Muscle of arm (tissue), 14 donors: ENCODE measurements at places on chromosomes 12 and 14.

DNA sequence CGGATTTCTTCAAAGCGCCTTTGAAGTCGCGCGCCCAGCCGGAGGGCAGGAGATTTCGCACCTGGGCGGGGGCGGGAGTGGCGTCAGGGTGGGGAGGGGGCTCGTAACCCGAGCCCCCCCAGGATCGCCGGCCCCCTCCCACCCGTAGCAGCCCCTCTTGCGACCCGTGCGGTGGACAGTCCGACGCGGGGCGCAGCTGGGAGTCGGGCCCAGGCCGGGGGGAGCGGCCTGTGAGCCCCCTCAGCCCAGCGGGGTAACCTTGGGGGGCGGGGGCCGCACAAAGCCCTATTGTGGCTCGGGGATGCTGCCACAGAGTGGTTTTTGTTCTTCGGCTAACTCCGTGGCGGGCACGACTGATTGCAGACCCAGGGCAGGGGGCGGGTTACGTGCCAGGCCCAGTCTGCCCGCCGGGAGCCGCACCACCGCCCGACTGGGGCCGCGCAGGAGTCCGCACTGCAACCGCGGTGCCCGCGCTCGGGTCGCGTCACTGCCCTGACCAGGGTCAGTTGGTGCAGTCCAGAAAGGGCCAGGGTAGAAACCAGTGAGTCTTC lies 4.2 kb upstream of the AAAS start:
- DNase-seq, result no peak

DNA sequence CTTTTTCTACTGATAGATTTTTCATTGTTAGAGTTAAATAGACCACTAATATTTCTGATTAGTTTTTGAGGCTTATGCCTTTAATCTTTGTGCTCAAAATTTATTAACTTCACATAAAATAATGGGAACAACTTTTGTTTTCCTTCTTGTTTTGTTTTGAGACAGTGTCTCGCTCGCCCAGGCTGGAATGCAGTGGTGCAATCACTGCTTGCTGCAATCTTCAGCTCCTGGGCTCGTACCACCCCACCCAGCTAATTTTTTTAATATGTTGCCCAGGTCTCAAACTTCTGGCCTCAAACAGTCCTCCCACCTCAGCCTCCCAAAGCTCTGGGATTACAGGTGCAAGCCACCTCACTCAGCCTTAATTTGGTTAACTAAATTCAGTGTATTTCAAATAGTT lies 16.8 kb downstream of the SCFD1 start:
- DNase-seq, result no peak

DNA sequence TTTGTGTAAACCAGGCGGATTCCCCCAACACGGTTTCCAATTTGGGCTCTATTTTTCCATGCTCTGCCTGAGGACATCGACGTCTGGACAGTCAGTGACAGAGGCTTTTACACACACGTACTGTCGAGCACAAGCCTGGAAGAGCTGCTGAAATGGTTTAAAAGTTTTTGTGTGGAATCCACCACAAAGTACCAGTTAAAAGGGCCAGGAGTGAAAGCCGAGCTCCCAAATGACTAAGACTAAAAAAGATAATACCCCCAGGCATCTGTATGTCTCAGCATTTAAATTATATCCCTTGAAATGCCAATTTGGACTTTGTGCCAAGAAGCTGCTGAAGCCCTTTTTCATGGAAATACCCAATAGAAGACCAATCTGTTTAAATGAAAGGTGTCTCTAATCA lies 173.2 kb downstream of the EGLN3 start:
- DNase-seq, result no peak

DNA sequence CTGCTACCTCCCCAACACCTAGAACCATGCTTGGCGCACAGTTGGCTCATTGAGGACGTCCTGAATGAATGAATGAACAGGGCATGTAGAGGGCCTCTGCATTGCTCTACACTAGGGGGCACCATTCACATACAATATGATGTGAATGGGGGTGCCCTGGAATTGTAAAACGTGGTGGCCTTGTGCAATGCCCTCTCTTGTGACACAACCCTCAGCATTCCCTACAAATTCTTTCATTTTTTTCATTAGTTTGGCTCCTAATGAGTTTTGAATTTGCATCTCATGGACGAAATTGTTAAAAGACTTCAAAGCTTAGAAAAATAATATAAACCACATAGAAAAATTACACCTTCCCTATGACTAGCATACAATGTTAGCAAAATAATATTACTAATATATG lies 2.3 kb upstream of the DIO2 start:
- DNase-seq, result no peak

DNA sequence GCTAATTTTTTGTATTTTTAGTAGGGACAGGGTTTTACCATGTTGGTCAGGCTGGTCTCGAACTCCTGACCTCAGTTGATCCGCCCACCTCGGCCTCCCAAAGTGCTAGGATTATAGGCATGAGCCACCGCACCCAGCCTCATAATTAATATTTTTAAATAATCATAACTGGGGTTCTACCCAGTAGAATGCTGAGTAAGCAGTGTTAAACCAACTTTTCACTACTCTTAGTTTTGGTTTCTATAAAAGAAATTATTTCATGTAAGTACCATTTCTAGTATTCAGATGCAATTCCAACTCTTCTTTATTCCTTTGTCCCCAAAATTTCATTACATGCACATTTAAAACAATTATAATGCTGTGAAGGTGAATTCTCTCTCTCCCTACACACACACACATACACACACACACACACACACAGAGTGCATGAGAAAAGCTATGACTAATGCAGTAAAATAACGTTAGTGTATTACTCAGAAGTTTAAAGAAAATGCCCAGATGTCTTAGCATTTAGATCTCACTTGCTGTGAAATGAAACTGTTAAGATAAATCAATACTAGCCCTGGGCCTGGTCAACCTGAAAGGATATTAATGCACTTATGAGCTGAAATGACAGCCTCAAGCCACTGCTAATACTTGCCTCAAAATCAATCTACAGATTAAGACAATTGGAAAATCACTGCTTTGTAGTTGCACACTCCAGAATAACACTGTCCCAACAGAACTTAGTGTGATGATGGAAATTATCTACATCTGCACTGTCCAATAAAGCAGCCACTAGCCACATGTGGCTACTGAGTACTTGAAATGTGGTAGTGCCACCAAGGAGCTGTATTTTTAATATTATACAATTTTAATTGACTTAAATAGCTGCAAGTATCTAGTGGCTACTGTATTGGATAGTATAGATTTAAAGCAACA lies 36.0 kb downstream of the PTPN21 start:
- no peak for DNase-seq

DNA sequence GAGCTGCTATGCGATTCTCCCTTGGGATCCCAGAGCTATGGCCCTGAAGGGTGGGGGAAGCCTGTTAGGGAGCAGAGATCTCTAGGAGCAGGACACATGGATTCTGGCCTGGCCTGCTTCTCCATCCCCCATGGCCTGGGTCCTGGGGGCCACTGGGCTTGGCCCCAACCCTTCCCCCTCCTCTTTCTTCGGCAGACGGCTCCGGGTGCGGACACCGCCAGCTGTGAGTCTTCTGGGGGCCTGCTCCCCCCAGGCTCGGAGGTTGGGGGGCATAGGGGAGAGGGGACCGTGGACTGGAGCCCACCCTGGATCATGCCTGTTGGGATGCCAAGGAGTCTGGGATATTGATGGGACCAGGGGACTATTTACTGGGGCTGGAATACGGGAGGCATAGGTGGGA lies 9.0 kb downstream of the PRPF40B start:
- no peak for DNase-seq

DNA sequence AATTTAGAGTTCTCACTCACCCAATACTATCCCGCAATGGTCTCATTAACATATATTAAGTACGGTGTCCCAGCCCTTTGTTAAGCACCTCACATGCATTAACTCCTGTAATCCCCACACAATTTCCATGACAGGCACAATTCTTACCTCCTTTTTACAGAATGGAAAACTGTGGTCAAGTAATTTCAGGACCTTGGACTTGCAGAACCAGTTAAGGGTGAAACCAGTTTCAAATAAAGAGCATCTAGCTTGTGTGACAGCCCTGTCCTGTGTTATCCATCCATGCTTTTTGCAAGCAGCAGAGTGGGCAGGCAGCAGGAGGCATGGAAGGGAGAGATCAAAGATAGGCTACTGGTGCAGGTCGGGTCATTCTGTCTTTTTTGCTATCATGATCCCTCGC lies 470.8 kb downstream of the NELL2 start:
- DNase-seq, result no peak

DNA sequence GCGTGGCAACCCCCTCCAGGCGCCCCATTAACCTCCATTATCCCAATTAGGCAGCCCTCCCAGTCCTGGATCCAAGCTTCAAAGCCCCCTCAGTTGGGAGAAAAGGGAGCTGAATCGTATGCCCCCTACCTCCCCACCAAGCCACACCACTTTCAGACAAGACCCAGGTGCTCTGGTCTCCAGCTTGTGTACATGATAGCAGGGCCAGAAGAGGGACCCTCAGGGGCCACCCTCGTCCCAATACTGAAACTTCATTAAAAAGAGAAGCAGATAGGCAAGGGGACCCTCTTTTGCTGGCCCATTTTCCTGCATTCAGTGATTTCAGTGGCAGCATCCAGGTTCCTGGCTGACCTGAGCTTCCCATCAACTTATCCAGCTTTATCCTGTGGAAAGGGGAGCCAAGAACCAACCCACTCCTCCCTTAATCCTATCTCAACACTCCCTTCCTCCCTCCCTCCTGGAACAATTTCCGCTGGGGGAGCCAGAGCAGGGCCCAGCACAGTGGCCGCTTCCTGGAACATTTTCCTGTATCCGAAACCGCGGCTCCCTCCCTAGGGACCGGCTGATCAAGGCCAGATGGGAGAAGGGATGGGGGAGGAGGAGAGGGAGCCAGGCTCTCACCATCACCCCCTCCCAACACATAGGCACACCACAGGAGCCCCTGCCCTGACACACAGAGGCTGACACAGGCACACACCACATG lies 9.5 kb upstream of the SP7 start:
- DNase-seq, result peak; percentile 51

DNA sequence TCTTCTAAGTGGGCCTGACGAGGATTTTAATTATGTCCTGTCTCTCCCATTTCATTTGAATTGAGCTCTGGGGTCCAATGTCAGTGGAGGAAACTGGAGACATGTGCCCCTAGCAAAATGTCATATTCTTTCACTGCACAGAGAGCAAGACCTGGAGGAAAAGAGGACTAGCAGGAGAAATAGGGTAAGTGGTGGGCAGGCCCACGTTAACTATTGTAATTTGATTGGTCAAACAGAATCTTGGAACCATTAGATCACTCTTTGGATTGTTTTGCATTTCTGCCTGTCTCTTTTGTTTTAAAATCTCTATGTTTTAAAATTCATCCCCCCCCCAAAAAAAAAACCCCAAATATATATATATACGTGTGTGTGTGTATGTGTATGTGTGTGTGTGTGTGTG lies 113.9 kb upstream of the PELI2 start:
- DNase-seq, result no peak

- DNase-seq, result no peak
Observed at GRCh38 chr12:21328578-21328977, 6.1 kb downstream of the SLCO1A2 start.
